ENCODE measurements at places on chromosomes 12 and 14.
A peak's percentile ranks its signal among the peaks of the same experiment; 100 is the strongest.

GRCh38 chr14:91405724-91406435 lies 11.7 kb downstream of the CCDC88C start:
- no peak for DNase-seq

DNA sequence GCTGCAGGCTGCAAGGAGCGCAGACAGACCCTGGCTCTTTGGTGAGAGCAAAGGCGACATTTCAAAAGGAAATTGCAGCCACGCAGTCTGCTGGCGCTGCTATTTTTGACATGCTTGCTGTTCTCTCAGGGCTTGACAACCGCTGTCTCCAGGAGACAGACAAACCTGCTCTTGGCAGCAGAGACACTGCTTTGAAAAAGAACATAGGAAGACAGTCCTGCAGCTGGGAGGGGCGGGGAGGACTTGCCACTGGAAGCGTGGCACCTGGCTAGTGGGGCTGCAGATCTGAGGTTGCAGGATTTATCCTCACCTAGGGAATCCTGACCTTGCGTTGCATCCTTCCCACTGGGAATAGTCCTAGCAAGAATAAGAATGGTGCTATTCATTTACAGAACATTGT lies 91.8 kb upstream of the KCNA1 start:
- peak; percentile 23 for DNase-seq

DNA sequence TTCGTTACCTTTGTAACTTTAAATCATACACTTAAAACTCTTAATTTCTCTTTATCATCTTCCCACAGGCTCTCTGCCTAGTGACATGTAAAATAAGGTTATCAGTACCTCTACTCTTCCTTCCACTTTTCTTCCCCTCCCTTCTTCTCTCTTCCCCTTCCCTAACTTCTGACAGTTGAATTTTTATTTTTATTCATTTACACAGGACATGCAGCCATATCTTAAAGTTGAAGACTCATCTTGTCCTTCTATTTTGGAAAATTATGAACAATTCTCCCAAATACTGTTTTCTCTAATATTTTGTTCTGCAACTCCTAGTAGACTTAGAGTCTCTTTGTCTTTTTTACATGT lies 263.9 kb downstream of the FBXL14 start:
- DNase-seq = no peak

- no peak for DNase-seq
Measured at GRCh38 chr12:22494319-22494718, 50.0 kb downstream of the C2CD5 start.

- DNase-seq = no peak
Measured at GRCh38 chr14:88562532-88562830, 356 bp upstream of the ZC3H14 start.

GRCh38 chr12:630656-631632 lies 32.3 kb downstream of the NINJ2 start:
- DNase-seq = peak; percentile 72

DNA sequence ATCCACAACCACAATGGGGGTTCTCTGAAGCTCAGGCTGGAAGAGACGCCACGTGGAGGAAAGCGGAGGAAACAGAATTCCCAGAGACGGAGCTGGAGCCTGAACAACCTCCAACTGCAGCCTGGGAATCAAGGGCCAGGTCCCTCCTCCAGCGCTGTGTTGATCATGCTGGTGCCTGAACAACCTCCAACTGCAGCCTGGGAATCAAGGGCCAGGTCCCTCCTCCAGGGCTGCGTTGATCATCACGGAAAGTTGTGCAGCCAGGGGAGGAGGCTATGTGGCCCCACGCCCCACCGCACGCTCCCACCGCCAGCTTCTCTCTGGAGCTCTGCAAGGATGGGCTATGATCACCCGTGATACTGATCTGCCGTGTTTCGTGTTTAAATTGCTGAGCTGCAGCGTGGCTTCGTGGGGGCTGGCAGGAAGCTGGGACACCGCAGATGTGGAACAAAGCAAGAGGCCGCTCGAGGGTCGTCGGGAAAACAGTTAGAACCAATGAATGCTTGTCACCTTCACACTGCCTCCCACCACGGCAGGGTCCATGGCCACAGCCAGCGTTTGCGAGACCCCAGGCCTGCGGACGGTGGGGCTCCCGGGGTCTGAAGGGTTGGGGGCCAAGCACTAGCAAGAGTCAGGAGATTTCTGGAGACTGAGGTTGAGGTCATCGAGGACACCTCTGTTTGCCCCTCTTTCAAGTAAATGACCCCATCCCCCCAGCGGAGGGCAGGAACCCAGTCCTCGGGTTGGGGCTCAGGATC lies 51.8 kb upstream of the FBRSL1 start:
- DNase-seq = no peak

DNA sequence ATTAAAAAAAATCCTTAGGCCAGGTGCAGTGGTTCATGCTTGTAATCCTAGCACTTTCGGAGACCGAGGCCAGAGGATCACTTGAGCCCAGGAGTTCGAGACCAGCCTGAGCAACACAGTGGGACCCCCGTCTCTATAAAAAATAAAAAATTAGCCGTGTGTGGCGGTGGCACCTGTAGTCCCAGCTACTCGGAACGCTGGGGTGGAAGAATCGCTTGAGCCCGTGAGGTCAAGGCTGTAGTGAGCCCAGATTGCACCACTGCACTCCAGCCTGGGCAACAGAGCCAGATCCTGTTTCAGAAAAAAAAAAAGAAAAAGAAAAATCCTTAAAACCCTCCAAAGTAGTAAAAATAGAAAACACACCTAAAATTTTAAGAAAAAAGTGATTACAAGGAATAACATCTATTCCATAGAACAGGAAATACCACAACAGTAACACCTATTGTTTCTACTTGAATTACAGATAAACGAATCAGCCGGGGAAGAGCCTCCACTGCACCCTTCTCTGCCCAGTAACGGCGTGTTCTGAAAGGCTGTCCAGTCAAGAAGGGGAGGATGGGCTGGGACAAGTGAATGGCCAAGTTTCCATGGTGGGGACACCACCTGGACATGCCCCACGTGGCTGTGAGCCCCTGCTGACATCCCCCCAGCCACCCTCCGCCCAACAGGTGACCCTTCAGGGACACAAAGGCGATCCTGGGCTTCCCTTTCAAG lies 17.8 kb downstream of the POLE start:
- no peak for DNase-seq

- no peak for DNase-seq
Measured at GRCh38 chr14:65425885-65426284, 13.4 kb downstream of the FUT8 start.

- DNase-seq = no peak
Measured at GRCh38 chr12:32567296-32567674, 111.8 kb upstream of the DNM1L start.

Measured in left cardiac atrium (tissue), 4 donors.